ENCODE measurements at places on chromosomes 16 and 17.

DNA sequence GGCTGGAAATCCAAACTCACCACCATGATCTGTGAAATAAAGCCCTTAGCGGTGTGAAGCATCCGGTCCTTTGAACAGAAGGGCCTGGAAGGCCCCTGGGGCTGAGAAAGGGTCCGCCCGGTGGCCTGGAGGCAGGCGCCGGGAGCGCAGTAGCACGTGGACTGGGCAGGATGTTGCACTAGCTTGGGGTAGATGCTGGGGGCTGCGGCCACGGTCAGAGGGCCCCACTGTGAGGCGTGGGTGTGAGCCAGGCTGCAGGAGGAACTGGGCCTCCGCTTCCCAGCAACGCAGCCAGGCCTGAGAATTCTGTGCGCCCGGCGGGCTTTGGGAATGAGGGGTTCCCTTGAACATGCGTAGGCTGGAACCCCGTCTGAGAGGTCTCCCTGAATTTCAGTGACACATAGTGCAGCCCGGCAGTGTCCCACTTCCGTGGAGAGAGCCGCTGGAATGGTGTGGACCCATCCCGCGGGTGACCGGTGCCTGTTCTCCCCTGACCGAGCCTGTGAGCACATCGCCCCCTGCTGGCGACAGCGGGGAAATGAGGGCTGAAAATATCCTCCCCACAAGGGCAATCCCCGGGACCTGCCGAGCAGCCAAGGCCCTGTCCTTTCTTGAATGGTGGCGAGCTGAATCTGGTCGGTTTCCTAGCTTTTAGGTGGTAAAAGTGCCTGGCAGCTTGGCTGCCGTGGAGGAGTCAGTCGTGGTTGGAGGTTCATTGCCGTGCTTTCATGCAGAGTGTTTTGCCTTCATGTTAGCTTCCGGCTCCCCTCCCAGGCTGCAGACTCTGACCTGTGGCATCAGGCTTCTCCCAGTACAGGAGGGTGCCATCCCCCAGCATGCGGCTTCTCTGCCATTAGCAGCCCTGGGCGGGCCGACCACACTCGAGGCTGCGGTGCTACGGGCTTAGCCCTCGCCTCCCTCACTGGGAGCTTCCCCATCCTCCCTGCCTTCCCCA lies 43.8 kb downstream of the DNAJA2 start:
- DNase-seq, result peak; percentile 47

DNA sequence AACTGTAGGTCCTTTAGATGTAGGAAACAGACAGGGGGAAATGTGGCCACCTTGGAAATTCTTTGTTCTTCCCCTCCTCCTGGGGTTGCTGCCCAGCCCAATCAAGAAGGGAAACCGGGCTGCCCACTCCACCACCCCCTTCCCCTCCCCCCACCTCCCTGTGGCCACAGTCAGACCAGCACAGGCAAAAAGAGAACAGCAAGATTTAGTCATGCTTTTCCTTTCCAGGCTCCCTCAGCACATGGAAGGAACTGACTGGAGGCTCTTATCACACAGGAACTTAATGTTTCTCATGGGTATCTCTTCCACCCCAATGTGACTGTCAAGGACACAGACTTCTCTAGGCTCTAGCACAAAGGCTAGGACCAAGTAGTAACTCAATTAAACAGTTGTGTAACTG lies 3.0 kb upstream of the CCL1 start:
- DNase-seq, result no peak

- peak; percentile 21 for DNase-seq
Measured at GRCh38 chr17:80453998-80454556, 22.3 kb downstream of the NPTX1 start.

GRCh38 chr17:59221159-59221847 lies 992 bp downstream of the GDPD1 start:
- no peak for DNase-seq

GRCh38 chr17:68033636-68034451 lies 1.7 kb upstream of the KPNA2 start:
- peak; percentile 83 for DNase-seq

GRCh38 chr17:33044771-33045170 lies 53.1 kb downstream of the SPACA3 start:
- DNase-seq, result no peak

Data from fibroblast of lung (primary cell).